ENCODE measurements at places on chromosomes 13 and 19.
A peak's percentile ranks its signal among the peaks of the same experiment; 100 is the strongest.

DNA sequence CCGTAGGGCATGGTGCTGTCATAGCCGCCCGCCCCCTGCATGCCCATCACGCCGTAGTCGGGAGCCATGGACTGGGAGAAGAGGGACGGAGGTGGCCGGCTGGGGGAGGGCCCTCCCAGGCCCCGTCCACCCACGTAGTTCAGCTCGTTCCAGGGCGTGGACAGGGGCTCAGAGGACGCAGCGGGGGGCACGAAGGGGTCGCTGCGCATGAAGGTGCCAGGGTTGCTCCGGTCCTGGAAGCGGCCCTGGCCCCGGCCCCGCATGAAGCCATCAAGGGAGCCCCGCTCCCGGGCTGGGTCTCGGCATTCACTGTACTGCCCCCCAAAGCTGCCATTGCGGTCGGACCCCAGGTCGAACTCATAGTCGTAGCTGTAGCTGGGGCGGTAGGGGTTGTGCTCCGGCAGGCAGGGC, 6.7 kb downstream of the AKAP8 start:
- DNase-seq, result no peak

DNA sequence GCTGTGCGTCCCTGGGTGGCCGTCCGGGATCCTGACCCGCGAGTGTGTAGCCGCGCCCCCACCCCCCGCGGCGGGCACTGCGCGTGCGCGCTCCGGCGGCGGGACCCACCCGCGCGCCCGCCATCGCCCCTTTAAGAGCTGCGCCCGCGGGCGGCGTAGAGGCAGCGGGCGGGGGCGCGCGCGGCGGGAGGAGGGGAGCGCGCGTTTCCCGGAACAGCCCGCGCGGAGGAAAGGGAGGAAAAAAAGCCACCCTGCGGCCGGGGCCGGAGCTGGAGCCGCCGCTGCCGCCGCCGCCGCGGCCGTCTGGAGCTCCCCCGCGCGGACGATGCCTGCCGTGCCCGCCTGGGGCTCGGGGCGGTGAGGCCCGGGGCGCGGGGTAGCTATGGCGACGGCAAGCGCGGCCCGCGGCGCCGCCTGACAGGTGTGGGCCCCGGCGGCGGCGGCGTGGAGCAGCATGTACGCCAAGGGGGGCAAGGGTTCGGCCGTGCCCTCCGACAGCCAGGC, at the start of gene SSBP4:
Gene SSBP4, plus strand, starts transcription at position 204 of the 504 bp plus-strand sequence. Its CDS starts 251 bp downstream, at position 455.
- peak; percentile 76 for DNase-seq

- DNase-seq, result peak; percentile 72
Observed at GRCh38 chr19:34669305-34669704, 7.7 kb downstream of the SCGB2B2 start.

DNA sequence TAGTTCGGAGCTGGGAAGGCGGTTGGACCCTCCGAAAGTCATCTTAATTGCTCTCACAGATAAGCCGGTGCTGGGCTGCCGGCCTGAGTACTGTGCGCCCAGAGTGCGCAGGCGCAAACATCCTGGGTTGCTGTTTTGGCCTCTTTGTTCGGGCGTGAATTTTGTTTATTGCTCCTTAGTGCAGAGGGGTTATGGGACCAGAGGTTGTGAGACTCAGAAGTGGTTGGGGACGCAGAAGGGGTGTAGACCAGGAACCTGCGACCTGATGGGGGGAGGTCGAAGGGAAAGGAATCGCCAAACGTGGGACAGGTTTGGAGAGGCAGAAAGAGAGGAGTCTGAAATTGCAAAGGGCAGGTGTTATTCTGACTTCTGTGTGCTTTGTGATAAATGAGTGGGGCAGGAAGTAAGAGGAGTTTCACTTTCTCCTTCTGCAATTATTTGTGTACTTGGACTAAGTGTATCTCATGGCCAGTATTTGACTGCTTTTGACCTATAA, 607 bp upstream of the ZNF566 start:
- DNase-seq, result peak; percentile 78

DNA sequence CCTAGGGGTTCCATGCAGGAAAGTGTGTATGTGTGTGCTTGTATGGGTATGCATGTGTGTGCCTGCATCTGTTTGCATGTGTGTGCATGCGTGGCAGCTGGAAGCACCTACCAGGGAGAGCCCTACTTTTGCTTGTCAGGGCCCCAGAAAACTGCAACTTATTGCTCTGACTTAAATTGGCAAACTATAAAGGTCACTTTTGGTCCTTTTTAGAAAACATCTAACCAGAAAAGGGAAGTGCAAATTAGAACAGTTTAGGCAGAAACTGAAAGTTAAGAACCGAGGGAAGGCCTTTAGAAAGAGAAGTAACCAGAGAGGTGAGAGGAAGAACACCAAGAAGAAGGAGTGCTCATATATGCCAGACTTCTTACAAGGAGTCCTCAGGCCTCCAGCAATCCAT, 32.5 kb downstream of the DLEU7 start:
- DNase-seq, result no peak

DNA sequence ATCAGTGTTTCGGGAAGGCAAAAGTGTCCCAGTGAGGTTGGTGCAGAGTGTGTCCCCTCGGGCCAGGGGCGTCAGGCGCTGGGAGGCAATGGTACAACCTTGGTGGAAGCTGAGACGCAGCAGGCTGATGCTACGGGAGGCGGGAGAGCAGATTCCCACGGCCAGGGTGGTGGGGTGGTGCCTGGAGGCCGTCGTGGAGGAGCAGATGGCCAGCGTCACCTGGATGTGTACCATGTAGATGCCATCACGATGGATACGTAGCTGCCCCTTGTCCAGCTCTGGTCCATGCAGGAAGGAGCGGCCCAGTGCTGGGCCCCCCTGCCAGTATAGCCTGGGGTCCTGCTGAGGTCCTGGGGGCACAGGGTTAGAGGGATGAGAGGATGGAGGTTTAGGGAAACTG, 4.9 kb downstream of the CD70 start:
- no peak for DNase-seq

GRCh38 chr19:2747349-2747748, 7.5 kb upstream of the SLC39A3 start:
- no peak for DNase-seq
